Right lobe of liver (tissue), 6 donors: ENCODE measurements at places on chromosomes 7 and 10. TPM values are rescaled to one million over a fixed set of nuclear protein-coding genes. Genes with fewer than 3 reads are reported as not detected.

GRCh38 chr7:135552148-135552547 is 5.6 kb upstream of the NUP205 start:
- no peak for DNase-seq

DNA sequence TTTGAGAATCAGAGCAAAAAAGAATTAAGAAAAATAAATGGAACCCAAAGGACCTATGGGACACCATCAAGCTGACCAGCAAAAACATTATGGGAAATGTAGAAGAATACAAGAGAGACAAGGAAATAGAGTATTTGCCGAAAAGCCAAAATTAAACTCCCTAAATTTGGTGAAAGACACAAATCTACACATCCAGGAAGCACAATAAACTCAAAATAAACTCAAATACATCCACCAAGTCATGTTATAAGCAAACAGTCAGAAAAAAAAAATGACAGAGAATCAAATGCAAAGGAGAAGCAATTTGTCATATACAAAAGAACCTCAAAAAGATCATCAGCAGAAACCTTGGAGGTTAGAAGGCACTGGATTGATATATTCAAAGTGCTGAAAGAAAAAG is 105.4 kb downstream of the ZNF33B start:
- no peak for DNase-seq

DNA sequence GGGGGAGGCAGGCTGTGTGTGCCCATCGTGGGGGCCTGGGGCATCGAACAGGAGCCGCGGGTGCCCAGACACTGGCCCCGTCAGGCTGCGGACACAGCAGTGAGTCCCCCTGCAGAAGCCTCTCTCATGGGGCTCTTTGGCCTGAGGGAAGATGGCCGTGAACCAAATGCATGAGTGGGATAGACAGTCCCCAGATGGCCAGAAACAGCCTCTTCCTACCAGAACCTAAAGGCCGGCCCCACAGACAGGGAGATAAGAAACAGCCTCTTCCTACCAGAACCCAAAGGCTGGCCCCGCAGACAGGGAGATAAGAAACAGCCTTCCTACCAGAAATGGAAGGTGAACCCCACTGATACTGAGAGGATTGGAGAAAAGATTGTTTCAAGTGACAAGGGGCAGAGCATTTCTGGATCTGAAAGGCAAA is 16.6 kb downstream of the IDI2 start:
- no peak for DNase-seq

DNA sequence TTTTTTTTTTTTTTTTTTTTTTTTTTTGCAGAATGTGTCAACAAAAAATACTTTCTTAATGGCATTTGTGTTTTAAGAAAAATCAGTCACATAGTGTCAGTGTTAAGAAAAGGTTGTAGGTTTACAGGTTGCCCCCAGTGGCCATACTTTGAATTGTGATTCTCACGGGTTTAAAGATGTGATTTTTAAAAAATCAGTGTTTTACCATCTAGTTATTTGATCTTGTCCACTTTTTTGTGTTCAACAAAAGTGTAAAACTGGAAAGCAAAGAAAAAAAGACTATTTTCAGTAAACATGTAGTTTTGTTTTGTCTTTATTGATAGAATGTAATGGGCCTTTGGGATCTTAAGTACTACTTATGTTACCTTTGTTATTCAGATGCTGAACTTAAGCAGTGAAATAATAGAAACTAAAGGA is 25.7 kb downstream of the SUV39H2 start:
- no peak for DNase-seq

OR2A12 gene
- total RNA-seq, result not detected

BLNK gene
- total RNA-seq, result 34.5 TPM
